Omental fat pad (tissue), 4 donors: ENCODE measurements at places on chromosomes 16 and 17.

DNA sequence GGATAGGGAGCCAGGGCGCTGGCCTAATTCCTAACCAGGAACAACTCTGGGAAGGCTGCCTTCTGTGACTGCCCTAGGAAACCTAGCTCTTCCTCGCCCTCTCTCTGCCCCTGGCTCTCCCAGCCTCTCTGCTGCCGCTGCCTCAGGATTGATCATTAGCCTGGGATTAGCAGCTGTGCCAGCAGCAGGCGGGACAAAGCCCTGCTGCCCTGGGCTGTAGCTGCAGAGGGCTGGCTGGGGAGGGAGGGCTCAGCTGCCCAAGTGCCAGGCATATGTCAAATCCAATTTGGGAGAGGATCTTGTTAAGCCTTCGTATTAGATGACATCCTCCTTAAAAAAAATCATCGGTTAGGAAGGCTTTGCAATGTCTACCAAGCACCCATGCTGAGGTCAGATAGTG, 144.8 kb upstream of the CCL2 start:
- DNase-seq, result no peak

- DNase-seq, result no peak
These were observed 48.8 kb downstream of the PITPNM3 start for GRCh38 chr17:6507535-6507934.

GRCh38 chr16:9849697-9850245, 332.5 kb downstream of the GRIN2A start:
- DNase-seq, result no peak

DNA sequence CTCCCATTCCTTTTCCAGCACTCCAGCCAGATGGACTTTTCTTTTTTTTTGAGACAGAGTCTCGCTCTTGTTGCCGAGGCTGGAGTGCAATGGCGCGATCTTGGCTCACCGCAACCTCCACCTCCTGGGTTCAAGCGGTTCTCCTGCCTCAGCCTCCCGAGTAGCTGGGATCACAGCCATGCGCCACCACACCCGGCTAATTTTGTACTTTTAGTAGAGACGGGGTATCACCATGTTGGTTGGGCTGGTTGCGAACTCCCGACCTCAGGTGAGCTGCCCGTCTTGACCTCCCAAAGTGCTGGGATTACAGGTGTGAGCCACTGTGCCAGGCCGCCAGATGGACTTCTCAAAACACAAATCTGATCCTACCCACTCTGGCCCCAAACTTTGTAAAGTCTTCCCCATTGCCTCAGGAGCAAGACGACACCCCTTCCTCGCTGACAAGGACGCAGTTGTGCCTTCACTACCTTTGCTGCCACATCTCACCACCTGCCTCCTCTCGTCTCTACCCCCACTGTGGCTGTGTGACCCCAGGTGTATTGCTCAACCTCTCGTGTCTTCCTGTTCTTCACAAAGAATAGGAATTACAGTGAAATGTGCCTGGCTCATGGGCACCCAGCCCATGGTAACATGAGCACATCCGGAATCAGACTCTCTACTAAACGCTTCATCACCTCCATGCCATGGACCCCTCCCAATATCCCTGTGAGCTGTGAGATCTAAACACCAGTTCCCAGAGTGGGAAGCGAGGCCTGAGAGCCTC, 3.7 kb upstream of the BANP start:
- no peak for DNase-seq

GRCh38 chr16:12215277-12216105, 239.0 kb downstream of the SNX29 start:
- DNase-seq, result no peak

DNA sequence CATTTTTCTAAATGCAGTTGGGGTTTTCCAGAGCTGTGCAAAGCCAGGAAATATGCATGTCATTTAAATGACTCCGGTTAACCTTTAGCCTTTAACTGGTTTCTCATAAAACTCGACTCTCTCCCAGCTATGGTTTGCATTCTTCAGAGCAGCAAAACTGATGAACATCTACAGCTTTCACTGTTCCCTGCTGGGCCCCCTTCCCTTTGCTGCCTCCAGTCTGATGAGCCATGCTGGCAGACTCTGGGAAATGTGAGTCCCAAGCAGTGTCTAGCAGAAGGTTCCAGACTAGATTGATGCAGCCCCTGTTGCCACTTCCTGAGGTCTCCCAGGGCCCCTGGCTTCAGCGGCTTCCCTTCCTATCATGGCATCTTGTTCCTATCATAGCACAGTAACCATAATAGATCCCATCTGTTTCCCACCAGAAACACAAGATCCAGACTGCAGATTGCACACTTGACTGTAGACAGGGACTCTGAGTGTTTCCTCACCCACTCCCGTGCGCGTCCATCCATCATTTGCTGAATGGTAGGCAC, 135.4 kb downstream of the CLEC16A start:
- no peak for DNase-seq

DNA sequence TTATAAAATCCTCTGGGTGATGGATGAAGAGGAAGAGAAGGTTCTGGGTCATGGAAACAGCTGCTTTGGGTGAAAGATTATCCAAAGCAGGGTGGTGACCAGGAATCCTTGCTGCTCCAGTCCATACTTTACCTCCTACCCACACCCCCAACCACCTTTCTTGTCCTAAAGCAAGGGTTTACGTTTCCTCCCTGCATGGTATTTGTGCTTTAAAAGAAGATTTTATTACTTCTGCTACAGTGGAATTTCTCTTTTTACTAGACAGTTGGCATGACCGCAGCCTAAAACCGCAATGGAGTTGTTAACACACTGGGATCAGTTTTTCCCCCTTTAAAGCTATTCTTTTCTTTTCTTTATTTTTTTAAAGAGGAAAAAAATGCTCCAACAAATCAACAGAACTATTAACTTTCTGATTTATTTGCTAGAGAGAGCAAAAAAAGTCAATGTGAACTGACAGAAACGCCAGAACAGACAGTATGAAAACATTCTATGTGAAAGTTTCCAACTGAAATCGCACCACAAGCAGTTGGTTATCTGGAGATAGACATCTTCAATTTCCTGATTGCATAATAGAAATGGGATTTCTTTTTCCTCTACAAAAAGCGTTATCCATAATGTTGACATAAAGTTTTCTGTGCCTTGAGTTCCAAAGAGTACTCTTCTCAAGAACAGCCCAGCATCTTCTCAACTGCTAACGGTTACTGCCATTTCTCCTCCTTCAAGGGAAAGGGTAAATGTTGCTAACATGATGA, 236.0 kb downstream of the IRX3 start:
- DNase-seq, result no peak

- no peak for DNase-seq
These were observed 529.1 kb downstream of the HS3ST4 start for GRCh38 chr16:26220894-26221293.

GRCh38 chr16:7037495-7037894, 295.1 kb upstream of the RBFOX1 start:
- no peak for DNase-seq

GRCh38 chr16:65981057-65981456, 385.4 kb upstream of the CDH5 start:
- DNase-seq, result no peak

- no peak for DNase-seq
These were observed 51.2 kb downstream of the SOX9 start for GRCh38 chr17:72171703-72172667.

DNA sequence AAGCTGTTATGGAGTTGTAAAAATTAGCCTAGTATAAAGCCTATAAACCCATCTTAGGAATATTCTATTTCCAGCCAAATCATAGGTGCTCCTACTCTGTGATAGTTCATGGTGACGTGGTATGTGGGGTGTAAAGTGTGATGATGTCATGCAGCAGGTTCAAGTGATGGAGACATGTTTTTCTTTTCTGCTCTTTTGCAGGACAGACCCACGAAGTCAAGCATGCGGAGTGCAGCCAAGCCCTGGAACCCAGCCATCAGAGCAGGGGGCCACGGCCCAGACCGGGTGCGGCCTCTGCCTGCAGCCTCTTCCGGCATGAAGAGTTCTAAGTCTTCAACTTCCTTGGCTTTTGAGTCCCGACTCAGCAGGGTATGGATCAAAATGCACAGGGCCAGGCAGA, 87.3 kb downstream of the SPECC1 start:
- DNase-seq, result no peak

DNA sequence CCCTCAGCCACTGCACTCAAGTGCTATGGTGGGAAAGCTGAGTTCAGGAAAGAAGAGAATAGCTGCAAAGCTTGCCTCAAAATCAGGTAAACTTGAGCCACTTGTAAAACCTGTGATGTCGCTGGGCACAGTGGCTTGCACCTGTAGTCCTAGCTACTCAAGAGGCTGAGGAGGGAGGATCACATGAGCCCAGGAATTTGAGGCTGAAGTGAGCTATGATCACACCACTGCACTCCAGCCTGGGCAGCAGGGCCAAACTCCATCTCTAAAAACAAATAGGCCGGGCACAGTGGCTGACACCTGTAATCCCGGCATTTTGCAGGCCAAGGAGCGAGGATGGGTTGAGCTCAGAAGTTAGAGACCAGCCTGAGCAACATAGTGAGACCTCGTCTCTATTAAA, 26.4 kb upstream of the SMURF2 start:
- DNase-seq, result no peak

DNA sequence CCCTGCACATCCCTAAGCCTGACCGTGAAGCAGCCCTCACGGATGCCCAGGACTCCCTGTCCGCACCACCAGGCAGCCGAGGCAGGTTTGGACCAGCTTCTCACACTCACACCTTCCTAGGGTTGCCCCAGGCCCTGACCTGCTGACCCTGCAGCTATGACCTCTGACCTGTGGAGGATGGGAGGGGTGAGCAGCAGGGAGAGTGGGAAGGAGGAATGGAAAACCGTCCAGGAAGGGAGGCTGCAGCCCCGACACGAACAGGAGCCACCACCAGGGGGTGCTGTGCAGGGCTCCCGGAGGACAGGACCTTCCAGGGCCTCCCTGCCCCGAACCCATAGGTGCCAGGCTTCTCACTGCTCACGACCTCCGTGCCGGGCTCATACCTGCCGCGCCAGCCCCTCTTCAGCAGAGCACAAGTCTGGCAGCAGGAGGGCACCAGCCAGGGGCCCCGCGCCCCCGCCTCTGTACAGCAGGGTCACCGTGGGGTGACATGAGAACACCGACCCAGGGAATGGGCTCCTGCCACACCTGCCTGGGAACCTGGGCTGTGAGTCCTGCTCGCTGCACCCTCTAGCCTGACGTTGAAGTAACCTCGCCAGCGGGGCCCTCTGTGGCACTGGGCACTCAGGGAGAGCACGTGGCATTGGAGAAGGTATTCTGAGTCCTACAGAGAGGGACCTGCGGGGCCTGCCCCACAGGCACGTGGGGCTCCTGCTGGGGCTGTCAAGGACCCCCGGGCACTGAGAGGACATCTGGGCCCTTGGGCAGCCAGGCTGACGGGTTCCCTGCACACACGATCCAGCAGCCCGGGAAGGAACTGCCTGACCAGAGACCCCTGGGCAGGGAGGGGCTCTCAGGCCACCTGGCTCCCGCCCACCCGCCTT, 37.6 kb downstream of the CTU2 start:
- peak; percentile 87 for DNase-seq
